ENCODE measurements at places on chromosomes 6 and 20. TPM values are rescaled to one million over a fixed set of nuclear protein-coding genes. Genes with fewer than 3 reads are reported as not detected.

The RPP40 gene
- 7.5 TPM for total RNA-seq

The LY6G5C gene
- total RNA-seq = 1.9 TPM

The FNDC11 gene
- 0.32 TPM for total RNA-seq

The CCDC170 gene
- 9.8 TPM for total RNA-seq

The HLA-G gene
- total RNA-seq = not detected

The TTLL9 gene
- 2.9 TPM for total RNA-seq

The SMOC2 gene
- total RNA-seq = 63.6 TPM

The EPHA7 gene
- 0.80 TPM for total RNA-seq

The BTNL2 gene
- not detected for total RNA-seq

DNA sequence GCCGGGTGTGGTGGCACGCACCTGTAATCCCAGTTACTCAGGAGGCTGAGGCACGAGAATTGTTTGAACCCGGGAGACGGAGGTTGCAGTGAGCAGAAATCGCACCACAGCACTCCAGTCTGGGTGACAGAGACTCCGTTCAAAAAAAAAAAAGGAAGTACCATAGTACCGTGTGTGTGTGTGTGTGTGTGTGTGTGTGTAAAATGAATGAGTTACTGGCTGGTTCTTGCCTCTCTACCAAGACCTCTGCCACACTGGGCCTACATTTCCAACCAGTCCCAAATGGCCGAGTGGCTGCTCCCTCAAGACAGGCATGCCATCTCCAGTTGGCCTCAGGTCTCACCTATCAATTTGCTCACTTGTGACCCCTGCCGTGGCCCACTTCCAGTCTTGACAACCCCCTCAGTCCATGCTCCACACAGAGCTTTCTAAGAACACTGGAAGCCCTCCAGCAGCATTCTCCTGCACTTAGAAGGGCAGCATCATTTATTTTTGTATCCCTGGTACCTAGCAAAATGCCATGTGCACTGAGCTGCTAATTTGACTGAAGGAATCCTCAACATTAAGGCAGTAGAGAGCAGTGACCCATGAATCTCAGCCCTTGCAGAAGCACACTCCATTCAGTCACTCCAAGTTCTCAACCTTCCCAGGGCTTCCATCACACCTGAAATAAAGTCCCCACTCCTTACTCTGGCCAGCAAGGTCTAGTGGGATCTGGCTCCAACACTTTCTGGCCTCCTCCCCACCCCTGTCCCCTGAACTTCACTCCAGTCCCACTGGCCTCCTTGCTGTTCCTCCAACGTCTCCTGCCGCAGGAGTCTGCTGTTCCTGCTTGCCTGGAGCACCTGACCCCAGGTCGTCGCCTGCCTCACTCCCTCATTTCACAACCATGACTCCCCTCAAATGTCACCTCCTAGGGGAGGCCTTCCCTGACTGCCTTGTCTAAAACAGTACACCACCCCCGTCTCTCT, 29.9 kb downstream of the COX4I2 start:
- no peak for DNase-seq

- no peak for DNase-seq
Observed at GRCh38 chr6:168097621-168098430, 18.8 kb upstream of the FRMD1 start.

GRCh38 chr20:3663031-3663701, at the start of gene GFRA4:
TSS of gene GFRA4 (minus strand) at chr20:3663399. CDS start at chr20:3663399, 0 bp downstream.
- DNase-seq = no peak

DNA sequence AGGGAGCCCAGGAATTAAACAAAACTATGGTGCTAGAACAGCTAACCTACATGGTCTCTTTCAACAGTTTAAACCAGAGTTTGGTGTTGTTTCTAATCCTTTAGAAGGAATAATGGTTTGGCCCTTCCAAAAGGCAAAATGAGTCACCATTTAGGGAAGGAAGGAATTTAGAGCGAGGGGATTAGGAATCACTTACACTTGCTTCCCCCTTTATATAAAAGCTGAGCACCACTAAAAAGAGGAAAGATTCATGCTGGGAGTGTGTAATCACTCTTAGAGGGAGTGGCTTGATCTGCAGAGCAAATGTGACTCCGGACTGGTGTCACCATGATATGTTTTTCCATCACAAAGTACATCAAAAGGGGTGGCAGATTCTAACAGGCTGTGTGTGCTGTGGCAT, 63.6 kb downstream of the F13A1 start:
- DNase-seq = no peak

GRCh38 chr6:27126815-27127537, 120.5 kb upstream of the PRSS16 start:
- DNase-seq = peak; percentile 81

- DNase-seq = peak; percentile 29
Observed at GRCh38 chr6:121838842-121839241, 403.4 kb downstream of the GJA1 start.

- DNase-seq = no peak
Observed at GRCh38 chr6:137084865-137085617, 40.3 kb upstream of the IL20RA start.

DNA sequence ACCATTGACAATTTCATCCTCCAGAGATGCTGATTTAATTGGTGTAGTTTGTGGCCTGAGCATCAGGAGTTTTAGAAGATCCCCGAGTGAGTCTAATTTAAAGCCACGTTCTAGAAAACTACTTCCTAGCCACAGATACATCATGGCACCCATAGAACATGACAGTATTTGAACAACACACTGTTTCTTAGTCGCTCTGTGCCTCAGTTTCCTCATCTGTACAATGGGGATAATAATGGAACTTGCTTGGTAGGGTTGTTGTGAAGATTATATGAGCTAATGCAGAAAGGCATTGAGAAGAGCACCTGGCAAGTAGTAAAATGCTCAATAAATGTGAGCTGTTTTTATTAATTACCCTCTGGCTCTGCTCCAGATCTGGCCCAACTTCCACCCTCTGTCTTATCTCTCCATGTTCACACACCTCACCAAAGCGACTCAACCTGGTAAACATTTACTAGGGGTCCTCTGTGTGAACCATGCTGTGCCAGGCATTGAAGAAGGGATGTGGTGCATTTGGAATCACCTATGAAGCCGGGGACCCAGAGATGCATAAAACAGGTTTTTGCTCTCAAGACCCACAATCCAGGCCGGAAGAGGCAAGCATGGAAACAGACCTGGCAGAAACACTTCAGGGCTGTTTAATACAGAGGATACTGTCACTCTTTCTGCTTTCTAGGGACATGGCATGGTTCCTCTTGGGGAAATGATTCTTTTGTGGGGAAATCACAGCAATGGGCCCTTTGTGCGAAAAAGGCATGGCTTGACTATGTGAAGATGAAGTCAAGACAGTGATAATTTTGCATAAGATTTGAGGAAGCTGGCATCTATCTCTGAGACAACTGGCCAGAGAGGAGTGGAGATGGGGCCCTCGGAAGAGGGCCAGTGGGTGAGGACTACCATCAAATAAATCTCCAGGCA, 16.2 kb upstream of the MRPS18A start:
- no peak for DNase-seq

- DNase-seq = no peak
Observed at GRCh38 chr6:152343735-152344360, 293.3 kb downstream of the SYNE1 start.

DNA sequence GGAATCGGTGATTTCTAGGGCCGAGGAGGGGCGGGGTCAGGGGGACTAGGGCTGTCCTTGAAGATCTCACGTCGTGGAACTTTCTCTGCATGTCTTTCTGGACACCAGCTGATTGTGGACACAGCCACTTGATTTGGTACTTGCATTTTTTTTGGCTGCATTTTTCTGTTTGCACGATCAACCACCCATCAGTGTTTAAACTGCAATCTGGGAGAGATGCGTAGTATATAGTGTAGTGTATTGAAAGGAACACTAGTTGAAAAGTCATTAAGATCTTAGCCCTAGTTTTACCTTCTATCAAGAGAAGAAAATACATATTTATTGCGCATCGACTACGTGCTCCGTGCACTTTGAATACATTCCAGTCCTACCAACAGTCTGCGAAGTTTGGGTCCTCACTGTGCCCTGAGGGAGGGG, 657 bp downstream of the NT5DC1 start:
- no peak for DNase-seq

DNA sequence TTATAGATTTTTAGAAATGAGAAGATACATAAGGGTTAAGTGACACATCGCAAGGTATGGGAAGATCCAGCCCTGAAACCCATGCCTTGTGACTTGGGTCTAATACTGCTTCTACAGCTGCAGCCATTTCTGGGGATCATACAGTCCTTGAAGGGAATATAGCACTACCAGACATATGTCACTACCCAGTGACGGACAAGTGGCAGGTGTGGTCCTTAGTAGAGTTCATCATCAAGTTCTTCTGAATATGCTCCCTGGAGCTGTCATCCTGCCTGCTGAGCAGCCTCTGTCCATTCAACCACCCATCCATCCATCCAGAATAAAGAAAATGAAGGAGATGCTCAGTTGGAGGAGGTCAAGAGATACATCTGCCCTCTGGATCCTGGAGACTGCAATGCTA, 118.6 kb upstream of the ASF1A start:
- no peak for DNase-seq

GRCh38 chr6:137223370-137224131, 4.4 kb upstream of the IFNGR1 start:
- DNase-seq = no peak

GRCh38 chr6:11732036-11732631, 46.5 kb downstream of the ADTRP start:
- no peak for DNase-seq

- no peak for DNase-seq
Observed at GRCh38 chr6:136404627-136405419, 115.2 kb upstream of the BCLAF1 start.

GRCh38 chr6:130749402-130749801, 77.8 kb upstream of the SMLR1 start:
- DNase-seq = no peak

- DNase-seq = no peak
Observed at GRCh38 chr20:45951925-45952834, 17.7 kb downstream of the PCIF1 start.

- no peak for DNase-seq
Observed at GRCh38 chr6:13273202-13273930, 55.0 kb downstream of the TBC1D7 start.

GRCh38 chr20:45592574-45593189, 13.6 kb upstream of the WFDC8 start:
- DNase-seq = no peak

GRCh38 chr20:61400499-61400898, 148.4 kb downstream of the CDH4 start:
- no peak for DNase-seq

DNA sequence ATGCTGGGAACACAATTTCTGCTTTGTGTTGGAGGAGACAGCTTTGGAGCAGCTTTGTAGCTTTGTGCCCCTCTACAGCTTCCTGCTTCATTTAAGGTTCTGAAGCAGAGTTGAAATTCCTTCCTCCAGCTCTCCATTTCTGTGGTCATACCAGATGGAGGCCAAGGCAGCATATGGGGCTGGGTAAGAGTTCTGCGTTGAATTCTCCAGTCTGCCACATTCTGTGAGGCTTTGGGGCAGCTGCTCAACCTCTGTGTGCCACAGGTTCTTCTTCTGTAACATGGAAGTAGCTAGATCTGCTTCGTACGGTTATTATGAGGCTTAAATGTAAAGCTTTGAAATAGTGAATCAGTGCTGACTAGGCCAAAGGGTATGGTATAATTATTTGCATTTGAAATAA, 2.9 kb upstream of the TRIM26 start:
- no peak for DNase-seq

Measured in breast epithelium (tissue), 4 donors.